Endothelial cell (in vitro differentiated cells): ENCODE measurements at places on chromosomes 11 and 22. TPM values are rescaled to one million over a fixed set of nuclear protein-coding genes. Genes with fewer than 3 reads are reported as not detected.
A peak's percentile ranks its signal among the peaks of the same experiment; 100 is the strongest.

The NFRKB gene
- 31.7 TPM for total RNA-seq

The TENM4 gene
- 1.8 TPM for total RNA-seq

The PRSS23 gene
- 4.8 TPM for total RNA-seq

The OR4D5 gene
- total RNA-seq = not detected

The GAL3ST3 gene
- 0.87 TPM for total RNA-seq

The C22orf23 gene
- total RNA-seq = 0.54 TPM

GRCh38 chr11:62391642-62392425 is 27.0 kb upstream of the SCGB1A1 start:
- DNase-seq = no peak

- peak; percentile 88 for DNase-seq
Observed at GRCh38 chr22:24805790-24806662, at the start of gene SGSM1. Gene SGSM1 (plus strand): TSS chr22:24806211. CDS start chr22:24806326, 115 bp downstream.

GRCh38 chr11:36292311-36292722 is 3.1 kb upstream of the COMMD9 start:
- peak; percentile 21 for DNase-seq

DNA sequence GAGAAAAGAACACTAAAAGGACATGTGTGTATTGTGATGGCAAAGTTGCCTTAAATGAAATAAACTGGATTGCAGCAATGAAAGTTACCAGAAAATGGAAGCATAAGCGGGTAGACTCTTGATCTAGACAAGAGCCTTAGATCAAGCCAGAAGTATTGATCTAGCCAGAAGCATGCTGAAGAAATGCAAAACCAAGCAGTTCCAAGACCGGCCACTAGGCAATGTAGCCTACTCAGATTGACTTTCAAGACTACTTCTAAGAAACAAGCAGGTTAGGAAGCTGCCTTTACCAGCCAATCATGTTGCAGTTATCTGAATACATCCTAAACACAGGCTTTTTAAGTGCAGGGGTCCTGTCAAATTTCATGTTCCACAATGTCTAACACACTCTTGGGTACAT is 54.6 kb downstream of the KCNA4 start:
- DNase-seq = peak; percentile 30

- no peak for DNase-seq
Observed at GRCh38 chr11:58574881-58575280, 775 bp downstream of the LPXN start.

GRCh38 chr11:131955904-131956303 is 585.5 kb downstream of the NTM start:
- DNase-seq = no peak

DNA sequence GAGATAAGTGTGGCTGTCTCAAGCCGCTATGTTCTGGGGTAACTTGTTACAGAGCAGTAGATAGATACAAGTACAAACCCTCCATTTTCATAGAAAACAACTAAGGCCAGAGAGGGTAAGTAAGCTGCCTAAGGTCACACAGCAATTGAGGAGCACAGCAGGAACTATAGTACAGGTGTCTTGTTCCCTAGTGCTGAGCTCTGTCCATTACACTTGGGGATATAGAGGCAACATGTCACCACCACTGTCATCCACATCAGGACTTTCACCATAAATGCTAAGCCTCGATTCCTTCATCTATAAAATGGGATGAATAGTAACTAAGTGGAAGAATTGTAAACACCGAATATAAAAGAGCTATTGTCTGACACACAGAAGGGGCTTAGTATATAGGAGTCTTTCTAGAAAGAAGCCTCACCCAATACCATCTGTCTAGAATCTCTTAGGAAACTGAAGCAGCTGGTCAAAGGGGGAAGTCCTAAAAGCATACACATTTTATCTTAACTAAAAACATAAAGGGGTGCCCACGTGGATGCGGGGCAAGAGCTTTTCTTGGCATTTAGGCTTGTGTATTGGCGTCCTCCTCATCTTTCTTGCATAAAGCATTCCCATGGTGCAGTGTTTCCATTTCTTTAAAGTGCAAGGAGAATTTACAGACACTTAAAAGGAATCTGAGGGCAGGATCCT is 93.8 kb upstream of the ALX4 start:
- no peak for DNase-seq

- DNase-seq = no peak
Observed at GRCh38 chr22:27996981-27997380, 77.9 kb upstream of the PITPNB start.

- DNase-seq = no peak
Observed at GRCh38 chr11:95132956-95133355, 43.3 kb downstream of the ENDOD1 start.

- no peak for DNase-seq
Observed at GRCh38 chr11:73249304-73249703, 22.8 kb upstream of the P2RY6 start.

GRCh38 chr11:29093416-29094120 is 923.3 kb downstream of the KCNA4 start:
- DNase-seq = no peak

DNA sequence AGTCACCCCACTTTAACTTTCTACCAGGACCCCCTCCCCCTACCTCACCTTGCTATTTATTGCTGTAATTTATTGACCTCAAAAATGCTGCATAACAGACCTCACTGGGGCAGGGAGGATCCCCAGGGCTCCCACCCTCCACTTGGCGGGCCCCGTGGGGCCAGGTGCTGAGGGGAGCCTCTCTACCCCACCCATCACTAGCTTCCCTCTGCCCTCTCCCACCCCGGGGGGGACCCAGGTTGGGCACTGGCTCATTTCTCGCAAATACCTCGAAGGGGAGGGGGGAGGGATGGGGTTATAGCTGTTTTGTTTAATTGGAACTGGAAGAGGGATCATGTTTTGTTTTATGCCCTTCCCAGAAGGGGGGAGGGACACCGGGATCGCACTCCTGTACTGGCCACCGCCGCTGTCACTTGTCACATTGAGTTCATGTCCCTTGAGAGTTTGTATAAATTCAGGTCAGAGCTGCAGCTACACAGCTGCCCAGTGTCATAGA is 16.3 kb upstream of the TMEM191C start:
- peak; percentile 2 for DNase-seq

- peak; percentile 22 for DNase-seq
Observed at GRCh38 chr22:32127904-32128303, 31.2 kb downstream of the C22orf42 start.

- DNase-seq = no peak
Observed at GRCh38 chr11:71109186-71109585, 143.2 kb downstream of the SHANK2 start.

DNA sequence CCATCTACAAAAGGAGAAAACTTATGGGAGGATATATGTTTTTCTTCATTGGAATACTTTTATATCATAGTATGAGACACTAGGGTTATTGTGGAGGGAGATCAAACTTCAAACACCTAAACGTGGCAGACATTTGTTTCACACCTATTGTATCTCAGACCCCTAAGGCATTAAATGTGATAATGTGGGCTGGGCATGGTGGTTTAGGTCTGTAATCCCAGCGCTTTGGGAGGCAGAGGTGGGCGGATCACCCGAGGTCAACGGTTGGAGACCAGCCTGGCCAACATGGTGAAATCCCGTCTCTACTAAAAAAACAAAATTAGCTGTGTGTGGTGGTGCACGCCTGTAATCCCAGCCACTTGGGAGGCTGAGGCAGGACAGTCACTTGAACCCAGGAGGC is 75.5 kb downstream of the PRR5L start:
- no peak for DNase-seq

GRCh38 chr22:24497841-24498258 is 2.7 kb downstream of the UPB1 start:
- DNase-seq = no peak

DNA sequence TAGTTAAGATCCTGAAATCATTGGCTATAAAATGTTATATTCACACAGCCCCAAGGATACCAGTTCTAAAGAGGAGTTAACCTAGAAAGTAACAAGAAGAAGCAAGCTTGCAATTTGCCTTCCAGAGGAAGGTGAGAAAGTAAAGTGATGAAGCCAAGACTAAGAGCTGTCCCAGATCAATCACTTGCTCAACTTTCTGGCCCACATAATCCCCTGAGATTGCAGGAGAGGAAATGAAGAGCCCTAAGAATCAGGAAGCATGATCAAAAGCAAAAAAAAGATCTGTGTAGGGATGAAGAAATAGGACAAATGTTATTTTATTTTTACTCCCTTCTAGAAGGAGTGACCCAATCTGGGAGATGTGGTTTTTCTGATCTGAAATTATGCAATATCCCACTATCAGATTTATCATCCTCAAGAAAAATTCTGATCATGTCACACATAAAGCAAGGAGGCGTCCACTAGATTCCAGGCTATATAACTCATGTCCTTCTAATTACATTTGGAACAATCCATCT is 180.3 kb upstream of the GUCY1A2 start:
- no peak for DNase-seq

DNA sequence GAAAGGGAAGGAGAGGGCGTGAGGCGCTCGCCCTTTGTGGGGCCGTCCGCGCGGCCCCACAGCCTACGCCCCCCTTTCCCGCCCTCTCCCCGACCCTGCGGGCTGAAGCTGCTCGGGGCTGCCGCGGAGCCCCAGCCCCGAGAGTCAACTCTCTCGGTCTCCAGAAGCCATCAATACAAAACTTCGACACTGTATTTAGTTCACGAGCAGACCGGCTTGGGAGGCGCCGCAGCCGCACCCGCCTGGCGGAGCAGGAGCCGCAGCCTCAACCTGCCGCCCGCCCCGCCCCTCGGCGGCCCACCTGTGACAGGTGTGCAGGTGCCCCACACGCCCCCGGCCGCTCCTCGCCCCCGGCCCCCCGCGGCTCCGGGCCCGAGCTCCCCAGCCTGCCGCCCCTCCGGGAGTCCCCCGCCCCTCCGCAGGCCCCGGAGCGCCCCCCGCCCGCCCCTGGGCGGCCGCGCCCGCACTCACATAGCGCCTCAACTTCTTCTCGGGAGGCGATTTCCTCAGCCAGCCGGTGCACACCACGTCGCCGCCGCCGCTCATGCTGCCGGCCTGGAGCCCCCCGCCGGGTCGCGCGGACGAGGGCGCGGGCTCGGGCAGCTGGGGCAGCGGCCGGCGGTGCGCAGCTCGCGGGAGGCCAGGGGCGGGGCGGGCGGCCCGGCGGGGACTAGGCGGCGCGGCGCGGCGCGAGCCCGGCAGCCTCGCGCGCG is at the start of gene GAB2:
Gene GAB2 (minus strand): TSS at position 646 of the 713 bp plus-strand sequence. CDS start 100 bp downstream, at position 546.
- peak; percentile 20 for DNase-seq

DNA sequence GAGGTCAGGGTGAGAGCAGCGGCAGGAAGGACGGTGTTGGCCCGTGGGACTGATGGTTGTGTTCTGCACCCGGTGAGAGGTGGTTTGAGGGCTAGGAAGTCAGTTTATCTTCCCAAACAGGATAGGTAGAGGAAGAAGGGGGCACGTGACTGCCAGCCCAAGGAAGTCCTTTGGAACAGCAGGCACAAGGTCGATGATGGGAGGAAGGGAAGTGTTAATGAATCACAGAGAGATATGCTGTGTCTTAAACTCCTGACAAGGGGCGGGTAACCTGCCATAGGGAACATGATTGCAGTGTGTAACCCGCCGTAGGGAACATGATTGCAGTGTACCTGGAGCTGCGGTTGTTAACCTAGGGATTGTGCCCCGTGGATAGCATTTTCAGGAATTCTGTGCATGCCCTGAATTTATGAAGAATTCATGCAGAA is 49.0 kb downstream of the PRR5L start:
- no peak for DNase-seq

GRCh38 chr22:47035425-47035881 is 273.0 kb downstream of the TBC1D22A start:
- no peak for DNase-seq

- DNase-seq = no peak
Observed at GRCh38 chr22:23085785-23086184, 15.5 kb downstream of the GNAZ start.

- peak; percentile 51 for DNase-seq
Observed at GRCh38 chr11:13009921-13010748, 1.0 kb downstream of the RASSF10 start.

GRCh38 chr11:59208956-59209355 is 3.8 kb downstream of the MPEG1 start:
- no peak for DNase-seq

DNA sequence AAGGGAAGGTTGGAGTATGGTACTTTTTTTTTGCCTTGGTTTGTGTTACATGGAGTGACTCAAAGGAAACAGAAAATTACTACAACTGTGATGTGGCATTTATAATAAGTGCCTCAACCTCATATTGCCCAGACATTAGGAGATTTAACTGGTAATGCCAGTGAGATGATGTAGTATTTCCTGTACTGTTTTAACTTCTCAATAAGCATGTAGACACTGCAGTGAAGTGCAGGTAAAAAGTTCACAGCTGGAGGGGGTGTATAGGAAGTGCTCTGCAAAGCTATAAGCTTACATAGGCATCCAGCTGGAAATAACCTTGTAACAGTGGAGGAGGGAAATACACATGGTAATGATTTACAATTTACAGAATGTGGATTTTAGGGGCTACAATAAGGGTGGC is 138.2 kb upstream of the MTMR2 start:
- no peak for DNase-seq

DNA sequence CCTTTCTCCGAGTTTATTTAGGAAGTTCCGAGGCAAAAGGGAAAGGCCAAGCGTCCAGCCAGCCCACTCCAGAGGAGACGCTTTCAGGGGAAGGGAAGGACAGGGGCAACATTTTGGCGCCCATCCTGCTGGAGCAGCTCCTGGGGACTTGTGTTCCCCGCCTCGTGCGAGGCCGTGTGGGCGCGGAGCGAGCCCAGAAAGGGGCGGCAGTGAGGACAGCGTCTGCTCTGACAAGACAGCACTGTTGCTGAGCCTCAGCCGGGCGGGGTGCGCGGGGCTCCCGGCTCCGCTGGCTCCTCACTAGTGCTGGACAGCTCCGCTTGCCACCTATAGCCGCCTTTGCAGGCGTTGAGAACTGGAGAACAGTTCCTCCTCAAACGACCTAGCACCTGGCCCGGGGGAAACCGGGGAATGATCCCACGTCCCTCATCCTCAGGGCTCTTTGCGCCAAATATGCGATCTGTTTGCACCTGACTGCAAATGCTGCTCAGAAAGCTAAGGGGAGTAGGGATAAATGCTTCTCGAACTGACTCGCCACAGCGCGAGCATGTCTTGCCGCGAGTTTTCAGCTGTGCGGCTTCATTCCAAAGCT is 722 bp upstream of the GUCY1A2 start:
- peak; percentile 74 for DNase-seq

DNA sequence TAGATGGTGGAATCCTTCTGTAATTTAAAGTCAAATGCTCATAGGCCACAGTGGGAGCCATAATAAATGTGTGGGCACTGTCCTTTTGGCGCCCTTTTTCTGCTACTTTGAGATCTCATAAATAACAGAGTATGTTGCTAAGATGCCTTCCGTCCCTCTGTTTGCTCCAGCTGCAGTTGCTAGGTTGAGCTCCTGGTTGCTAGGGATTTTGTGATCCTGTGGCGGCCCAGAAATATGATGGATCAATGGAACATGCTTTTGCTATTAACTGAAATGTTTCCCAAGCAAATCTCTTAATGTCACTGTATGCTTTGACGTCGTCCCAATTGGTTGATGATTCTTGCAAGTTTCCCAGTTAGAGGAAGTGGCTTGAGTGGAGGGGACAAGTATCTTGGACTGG is 53.5 kb downstream of the MYO18B start:
- DNase-seq = no peak

GRCh38 chr11:115581871-115582639 is 77.8 kb upstream of the CADM1 start:
- DNase-seq = no peak
